ENCODE measurements at places on chromosomes 4 and X. TPM values are rescaled to one million over a fixed set of nuclear protein-coding genes. Genes with fewer than 3 reads are reported as not detected.

TXK gene
- 0.52 TPM for total RNA-seq

FAM9C gene
- total RNA-seq = under 0.01 TPM

GPR119 gene
- total RNA-seq = not detected

INTU gene
- 9.9 TPM for total RNA-seq

ASB9 gene
- 3.7 TPM for total RNA-seq

ADH5 gene
- 71.0 TPM for total RNA-seq

GAGE12J gene
- not detected for total RNA-seq

ANKRD37 gene
- 15.1 TPM for total RNA-seq

CCKAR gene
- not detected for total RNA-seq

FMR1NB gene
- not detected for total RNA-seq

PABPC4L gene
- total RNA-seq = 8.4 TPM

SPANXN3 gene
- total RNA-seq = not detected

SMIM10 gene
- 2.1 TPM for total RNA-seq

BMPR1B gene
- 22.4 TPM for total RNA-seq

CT47C1 gene
- total RNA-seq = not detected

CABS1 gene
- total RNA-seq = not detected

RAB41 gene
- not detected for total RNA-seq

NWD2 gene
- total RNA-seq = not detected

DGAT2L6 gene
- total RNA-seq = not detected

PPP1R2C gene
- total RNA-seq = not detected

PDE6B gene
- 8.9 TPM for total RNA-seq

METAP1 gene
- total RNA-seq = 16.2 TPM

CRLF2 gene
- total RNA-seq = 0.52 TPM

CTAG2 gene
- total RNA-seq = not detected

HOPX gene
- total RNA-seq = 15.7 TPM

PRRG3 gene
- total RNA-seq = 9.4 TPM

DMRTC1B gene
- total RNA-seq = not detected

OPN1MW3 gene
- not detected for total RNA-seq

TSPAN7 gene
- total RNA-seq = 25.6 TPM

GAB3 gene
- total RNA-seq = 5.7 TPM
